ENCODE measurements at places on chromosomes 12 and 14.

DNA sequence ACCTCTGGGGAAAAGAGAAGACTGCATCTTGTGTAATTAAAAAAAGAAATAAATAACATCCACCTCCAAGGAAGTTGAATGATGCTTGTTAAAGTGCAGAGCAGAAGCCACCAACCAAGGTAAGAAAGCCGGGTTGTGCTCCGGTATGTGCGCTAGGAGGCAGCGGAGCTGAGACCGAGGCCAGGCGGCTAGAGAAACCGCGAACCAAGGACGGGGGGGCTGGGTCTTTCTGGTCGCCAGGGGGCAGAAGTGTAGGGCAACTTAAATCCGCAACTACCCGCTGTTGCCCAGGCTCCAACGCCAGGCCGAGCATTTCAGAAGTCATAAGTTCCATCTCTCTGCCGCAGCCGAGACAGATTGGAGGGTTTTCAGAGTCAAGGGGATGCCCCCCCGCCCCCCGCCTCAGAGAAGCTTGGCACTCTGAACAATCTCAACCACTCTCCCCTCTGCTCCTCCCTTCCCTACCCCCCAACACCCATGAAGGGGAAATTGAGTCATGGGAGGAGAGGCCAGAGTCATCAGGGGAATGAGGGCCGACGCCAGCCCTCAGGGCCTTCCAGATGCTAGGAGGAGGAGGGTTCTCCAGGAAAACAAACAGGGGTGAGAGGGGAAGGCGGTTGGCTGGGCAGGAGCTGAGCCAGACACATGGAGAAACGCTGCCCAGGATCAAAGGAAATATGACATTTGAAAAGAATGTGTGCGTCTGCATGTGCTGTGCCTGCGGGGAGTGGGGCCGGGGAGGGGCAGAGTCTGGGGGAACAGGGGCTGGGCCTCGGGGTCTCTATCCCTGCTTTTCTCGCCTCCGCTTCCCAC lies 2.2 kb upstream of the NFATC4 start:
- peak; percentile 27 for DNase-seq

- no peak for DNase-seq
Measured at GRCh38 chr12:114868995-114869834, 185.2 kb upstream of the TBX3 start.

DNA sequence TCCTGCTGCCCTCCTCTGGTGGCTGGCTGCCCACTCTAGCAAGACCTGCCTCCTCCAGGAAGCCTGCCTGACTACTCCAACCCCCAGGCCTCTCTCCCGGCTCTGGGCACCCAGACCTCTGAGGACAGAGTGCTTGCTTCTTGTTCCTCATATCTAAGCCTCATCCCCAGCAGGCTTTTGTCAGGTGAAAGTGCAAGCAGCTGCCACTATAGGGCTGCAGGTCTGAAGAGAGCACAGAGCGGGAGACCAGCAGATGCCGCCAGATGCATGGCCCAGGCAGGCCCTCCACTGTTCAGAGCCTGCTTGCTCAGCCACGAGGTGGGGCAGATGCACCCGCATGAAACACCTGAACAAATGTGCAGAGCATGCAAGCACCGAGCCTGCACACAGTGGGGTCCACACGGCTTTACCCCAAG lies 73.0 kb downstream of the SERPINA3 start:
- no peak for DNase-seq

DNA sequence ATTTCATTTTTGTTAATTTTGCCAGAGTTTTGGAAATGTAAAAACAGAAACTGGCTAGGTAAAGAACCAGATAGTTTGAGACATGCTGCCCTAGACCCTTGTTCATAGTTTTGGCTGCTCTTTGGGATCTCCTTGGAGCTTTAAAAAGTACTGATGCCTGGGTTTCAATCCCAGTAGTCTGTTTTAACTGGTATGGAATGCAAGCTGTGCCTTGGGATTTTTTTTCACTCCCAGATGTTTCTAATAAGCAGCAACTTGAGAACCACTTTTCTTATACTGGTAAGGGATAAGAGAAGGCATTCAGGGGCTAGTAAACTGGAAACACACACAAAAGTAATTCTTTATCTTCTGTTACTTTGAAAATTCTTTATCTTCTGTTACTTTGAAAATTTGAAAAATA lies 18.8 kb downstream of the SLC35F4 start:
- no peak for DNase-seq

DNA sequence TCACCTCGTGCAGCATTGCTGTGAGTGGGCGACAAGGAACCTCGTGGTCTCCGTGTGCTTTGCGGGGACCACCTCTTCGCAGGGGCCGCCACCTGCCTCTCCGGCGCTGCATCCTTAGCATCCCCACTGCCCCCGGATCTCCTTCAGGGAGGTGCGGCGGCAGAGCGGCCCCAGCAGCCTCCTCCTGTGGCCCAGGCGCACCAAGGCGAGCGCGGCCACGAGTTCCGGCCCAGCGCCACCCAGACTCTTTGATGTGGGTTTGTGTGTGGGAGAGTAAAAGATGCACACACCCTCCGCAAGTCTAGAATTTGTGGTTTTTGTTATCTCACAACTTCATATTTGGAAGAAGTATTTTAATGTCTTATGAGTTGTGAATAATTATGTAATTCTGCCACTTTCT lies 118.8 kb upstream of the DIO3 start:
- DNase-seq, result no peak

Data from NCI-H1048 (cell line).